ENCODE measurements at places on chromosomes 12 and 14. TPM values are rescaled to one million over a fixed set of nuclear protein-coding genes. Genes with fewer than 3 reads are reported as not detected.

- DNase-seq: no peak
Measured at GRCh38 chr12:27841392-27841882, 61.4 kb upstream of the MANSC4 start.

DNA sequence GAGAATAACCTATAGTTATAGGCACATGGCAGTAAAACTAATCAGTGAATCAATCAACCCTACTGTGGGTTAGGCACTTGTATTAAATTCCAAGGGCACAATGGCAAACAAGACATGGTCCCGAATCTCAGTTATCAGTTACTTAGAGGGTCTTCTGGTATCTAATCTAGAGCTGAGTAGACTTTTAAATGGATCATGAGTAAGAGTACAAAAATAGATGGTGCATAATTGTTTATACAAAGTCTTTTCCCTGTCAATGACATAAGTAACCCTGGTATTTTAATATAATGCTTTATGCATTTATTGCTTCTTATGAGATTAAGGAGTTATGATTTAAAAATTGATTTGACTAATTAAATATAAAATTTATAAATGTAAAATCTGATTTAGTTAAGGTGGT is 23.0 kb upstream of the KCNJ8 start:
- DNase-seq: no peak

GRCh38 chr14:104395941-104396681 is 183.5 kb upstream of the C14orf180 start:
- DNase-seq: no peak

DNA sequence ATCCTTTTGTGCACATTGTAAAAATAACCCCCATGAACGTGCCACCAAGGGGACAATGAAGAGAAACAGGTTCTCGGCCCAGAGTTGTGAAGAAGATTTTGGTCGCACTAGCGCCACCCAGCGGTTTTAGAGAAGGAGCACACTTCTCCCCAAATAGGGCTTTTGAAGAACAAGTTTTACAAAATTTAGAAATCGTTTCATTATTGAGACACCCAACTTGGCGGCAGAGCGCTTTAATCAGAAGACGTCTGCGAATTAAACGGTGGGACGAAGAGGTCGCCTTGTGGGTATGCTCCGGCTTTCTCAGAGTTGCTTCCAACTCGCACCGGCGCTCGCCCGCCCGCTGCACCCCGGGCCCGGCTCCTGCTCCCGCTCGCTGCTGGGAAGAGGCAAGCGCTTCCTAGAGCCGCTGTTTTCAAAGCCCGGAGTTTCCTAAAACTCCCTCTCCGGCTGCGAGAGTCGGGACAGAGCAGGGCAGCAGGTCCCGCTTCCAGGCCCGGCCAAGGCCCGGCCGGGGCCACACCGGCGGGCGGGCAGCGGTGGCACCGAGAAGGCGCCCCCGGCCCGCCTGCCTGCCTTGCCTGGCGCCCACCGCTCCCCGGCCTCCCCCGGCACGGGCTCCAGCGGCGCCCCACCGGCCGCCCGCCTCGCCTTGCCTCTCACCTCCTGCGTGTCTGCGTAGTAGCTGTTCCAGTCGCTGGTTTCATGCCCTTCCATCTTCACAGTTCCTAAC is 645 bp downstream of the FOXA1 start:
- peak; percentile 80 for DNase-seq

SOCS4 gene
- 19.1 TPM for polyA plus RNA-seq

RNASE3 gene
- 0.34 TPM for polyA plus RNA-seq

DNA sequence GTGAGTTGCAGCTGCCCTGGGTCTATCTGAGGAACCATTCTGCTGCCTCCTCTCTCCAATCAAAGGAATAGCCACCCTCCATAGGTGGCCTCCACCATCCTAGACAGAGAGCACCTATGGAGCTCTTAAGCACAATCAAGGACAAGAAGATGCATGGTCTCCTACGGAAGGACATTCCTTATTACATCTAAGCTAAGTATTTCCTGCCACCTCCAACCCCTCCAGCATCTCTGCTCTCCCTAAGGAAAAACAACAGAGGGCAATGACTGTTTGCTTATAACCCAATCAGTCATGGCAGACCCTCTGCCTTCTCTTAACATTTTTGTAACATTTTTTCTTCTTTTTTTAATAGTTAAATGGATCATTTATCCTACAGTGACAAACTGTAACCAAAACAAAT is 14.8 kb upstream of the OR6J1 start:
- no peak for DNase-seq

FAM90A1 gene
- polyA plus RNA-seq: 1.5 TPM

- no peak for DNase-seq
Measured at GRCh38 chr12:1418144-1418543, 176.2 kb downstream of the FBXL14 start.

GRCh38 chr14:81285245-81285644 is 64.5 kb upstream of the GTF2A1 start:
- no peak for DNase-seq

BAZ1A gene
- 30.2 TPM for polyA plus RNA-seq

KRT72 gene
- not detected for polyA plus RNA-seq

AQP6 gene
- polyA plus RNA-seq: 0.94 TPM

DNA sequence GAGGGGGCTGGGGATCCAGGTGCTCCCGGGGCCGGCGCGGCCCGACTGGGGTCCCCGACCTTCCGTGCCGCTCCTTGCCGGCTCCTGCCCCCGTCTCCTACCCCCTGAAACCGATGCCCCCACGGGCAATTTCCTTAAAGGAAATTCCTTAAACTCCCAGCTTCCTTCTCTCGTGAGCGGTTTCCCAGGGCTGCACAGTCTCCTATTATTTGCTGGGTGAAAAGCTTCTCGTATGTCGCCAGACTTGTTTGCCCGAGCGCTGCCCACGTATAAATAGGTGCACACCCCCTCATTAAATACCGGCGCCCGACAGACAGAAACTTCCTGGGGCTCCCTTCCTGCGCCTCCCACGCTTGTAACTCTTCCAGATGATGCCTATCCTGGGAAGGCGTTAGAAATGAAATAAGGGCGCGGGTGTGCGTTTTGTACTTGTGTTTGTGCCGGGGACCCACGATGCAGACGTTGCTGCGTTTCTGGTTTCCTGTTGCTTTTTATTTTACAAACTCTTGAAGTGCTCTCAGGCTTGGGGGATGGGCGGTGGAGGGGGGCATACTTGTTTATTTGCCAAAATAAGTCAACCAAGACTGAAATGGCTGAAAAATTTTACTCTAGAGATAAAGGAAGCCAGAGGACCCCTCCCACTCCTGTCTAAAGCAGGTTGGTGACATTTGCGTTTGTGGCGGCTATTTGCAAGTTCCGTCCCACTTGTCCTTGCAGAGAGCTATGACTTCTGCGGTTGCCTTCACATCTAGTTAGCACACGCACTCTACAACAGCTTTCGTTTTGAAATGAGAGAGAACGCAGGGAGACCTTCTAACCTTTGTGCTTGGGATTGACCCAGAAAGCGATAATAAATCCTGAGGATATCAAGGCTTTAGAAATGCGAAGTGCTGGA is 1.0 kb downstream of the HIP1R start:
- DNase-seq: no peak

- DNase-seq: no peak
Measured at GRCh38 chr14:95488376-95489213, 27.9 kb downstream of the SYNE3 start.

- DNase-seq: no peak
Measured at GRCh38 chr14:49886523-49886922, 6.4 kb upstream of the ARF6 start.

DNA sequence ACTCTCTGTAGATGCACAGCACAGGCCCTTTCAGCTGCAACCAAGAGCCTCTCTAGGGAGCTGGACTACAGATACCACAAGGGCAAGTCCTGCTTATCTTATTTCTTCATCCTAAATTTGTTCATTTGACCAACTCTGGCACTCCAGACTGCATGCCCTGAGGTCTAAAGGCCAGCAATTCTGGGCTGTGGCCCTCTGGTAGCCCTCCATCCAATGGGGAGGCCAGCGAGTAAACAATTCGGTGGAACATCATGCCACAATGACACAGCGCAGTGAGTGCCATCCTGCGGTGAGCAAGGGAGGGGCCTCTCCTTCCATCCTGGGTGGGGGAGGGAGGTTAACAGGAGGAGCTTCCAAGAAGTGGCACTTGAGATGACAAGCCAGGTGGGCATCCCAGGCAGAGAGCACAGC is 652 bp upstream of the SELPLG start:
- DNase-seq: no peak

DNA sequence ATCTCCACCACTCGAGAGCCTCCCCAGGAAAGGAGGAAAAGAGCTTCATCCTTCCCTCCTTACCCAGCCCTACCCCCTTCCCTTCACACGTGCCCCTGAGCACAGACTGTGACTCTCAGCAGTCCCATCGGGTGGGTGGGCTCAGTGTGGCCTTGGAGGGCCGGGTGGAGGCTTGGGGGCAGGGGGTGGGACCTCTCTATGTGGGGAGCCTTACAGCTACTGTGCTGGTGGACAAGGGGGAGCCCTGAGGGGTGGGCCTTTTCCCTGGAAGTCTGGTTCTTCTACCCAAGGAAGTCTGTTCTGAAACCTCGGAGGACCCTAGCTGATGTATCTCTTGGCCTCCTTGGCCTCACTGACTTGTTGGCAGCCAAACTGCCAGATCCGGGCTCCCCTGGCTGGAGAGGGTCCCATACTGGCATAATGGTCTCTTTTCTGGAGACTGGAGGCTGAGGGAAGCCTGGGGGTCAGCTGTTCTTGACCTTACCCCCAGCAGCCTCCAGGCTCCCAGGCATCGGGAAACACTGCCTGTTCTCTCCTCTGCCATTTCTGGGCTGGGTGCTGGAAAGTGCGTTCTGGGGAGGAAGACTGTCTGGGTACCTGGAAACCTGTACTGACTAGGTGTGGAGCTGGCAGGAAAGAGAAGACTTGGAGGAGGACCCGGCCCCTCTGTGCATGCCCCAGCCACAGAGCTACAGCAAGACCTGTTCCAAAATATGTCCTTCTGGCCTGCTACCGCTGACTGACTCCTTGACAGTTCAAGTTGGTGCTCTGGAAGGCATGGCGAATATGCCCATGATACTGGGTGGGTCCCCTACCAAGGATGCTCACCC is 7.6 kb downstream of the VASH1 start:
- no peak for DNase-seq

SLC10A1 gene
- not detected for polyA plus RNA-seq

GRCh38 chr12:128643155-128643554 is 180.6 kb downstream of the SLC15A4 start:
- DNase-seq: no peak

GRCh38 chr14:32786886-32787285 is 151.8 kb upstream of the NPAS3 start:
- no peak for DNase-seq

AGAP2 gene
- 1.3 TPM for polyA plus RNA-seq

ITGB7 gene
- 1.3 TPM for polyA plus RNA-seq

- DNase-seq: no peak
Measured at GRCh38 chr12:77070382-77070781, 5.0 kb upstream of the E2F7 start.

MYRFL gene
- polyA plus RNA-seq: 1.2 TPM

DNA sequence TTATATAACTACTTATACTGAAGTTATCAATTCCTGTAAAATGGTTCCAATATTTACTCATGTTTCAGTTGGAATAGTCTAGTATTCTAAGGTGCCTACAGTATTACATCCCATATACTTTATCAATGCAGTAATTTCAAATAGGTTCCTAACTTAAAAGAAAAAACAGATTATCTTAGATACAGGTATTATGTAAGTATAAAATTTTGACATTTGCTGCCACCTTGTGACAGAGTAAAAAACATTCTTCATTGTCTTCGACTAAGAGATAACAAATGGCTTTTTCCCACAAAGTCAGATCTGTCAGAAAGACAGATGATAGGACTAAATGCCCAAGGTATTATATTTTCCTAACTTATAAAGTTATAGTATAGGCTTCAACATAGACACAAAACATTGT is 78.7 kb downstream of the TXNDC16 start:
- DNase-seq: peak; percentile 8

TMEM179 gene
- 1.9 TPM for polyA plus RNA-seq

BMAL2 gene
- 8.0 TPM for polyA plus RNA-seq

CHGA gene
- polyA plus RNA-seq: 1.6 TPM

PLA2G1B gene
- polyA plus RNA-seq: 0.33 TPM

- no peak for DNase-seq
Measured at GRCh38 chr12:53198486-53199110, 8.5 kb downstream of the ITGB7 start.

- DNase-seq: no peak
Measured at GRCh38 chr12:1918884-1919236, 408 bp upstream of the CACNA2D4 start.

Measured in left renal pelvis (tissue), 4 donors.